Esophagus squamous epithelium (tissue), 5 donors: ENCODE measurements at places on chromosomes 3 and 15.

- DNase-seq, result no peak
These were observed 36.7 kb downstream of the FLNB start for GRCh38 chr3:58044691-58045483.

- no peak for DNase-seq
These were observed 8.7 kb upstream of the GPD1L start for GRCh38 chr3:32097768-32098167.

DNA sequence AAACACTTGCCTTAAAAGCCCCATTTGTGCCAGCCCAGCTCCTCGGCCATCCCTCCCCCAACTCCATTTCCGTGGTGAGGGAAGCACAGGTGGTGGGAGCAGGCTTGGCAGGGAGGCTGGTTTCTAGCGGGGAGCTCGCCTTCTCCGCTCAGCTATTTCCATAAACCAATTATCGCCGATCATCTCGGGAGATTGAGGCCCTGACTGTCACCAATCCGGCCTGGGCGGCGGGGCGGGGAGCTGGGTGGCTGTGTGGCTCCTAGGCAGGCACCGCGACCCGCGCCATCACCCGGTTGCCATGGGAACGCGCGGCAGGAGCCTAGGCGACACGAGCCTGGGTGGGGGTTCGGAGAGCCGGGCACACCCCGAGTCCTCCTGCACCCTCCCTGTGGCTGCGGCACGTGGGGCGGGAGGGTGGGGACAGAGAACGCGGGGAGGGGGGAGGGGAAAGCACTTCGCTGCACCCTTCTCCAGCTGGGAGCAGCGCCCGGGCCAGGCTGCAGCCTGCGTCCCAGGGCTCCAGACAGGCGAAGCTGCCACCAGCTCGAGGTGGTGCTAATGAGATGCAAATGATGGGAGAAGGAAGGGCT lies 9.3 kb downstream of the CCDC33 start:
- no peak for DNase-seq

GRCh38 chr3:159139326-159139725 lies 337.5 kb downstream of the MFSD1 start:
- no peak for DNase-seq

GRCh38 chr3:167882057-167882667 lies 146.6 kb downstream of the SERPINI1 start:
- no peak for DNase-seq

GRCh38 chr3:108590460-108590859 lies 938 bp downstream of the DZIP3 start:
- DNase-seq, result no peak

DNA sequence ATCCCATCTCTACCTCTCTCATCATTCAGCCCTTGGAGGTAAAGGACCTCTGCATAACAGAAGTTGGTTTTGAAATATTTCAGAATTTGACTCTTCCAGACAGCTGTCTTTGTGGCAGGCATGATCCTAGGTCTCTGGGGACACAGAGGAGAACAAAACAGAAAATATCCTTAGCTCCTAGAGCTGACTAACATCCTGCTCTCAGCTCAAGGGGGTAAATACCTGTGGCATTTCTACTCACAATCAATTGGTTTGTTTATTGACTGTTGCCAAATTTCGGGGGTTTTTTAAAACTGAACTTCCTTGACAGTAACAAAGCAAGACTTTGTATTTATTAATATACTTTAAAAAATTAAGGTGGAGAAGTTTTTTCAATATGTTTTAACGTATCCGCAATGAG lies 78.8 kb downstream of the EOMES start:
- no peak for DNase-seq

DNA sequence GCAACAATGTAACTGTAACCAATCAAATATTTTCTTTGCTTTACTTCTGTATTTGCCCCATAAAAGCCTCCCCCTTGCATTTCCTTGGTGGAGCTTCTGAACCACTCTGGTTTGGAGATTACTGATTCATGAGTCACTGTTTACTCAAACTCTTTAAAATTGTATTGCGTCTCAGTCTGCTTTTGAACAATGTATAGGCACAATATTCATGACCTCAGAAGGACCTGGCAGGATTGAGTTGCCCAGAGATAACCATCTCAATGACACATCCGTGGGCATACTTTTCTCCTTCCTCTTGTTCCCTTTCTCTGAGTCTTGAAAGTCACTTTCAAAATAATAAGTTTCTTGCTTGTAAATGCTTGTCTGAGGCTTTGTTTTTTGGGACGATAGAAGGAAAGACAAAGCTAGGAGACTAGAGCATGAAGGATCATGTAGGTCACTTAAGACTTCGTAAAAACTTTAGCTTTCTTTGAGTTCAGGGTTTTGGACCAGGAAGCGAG lies 57.1 kb upstream of the POU1F1 start:
- DNase-seq, result no peak

DNA sequence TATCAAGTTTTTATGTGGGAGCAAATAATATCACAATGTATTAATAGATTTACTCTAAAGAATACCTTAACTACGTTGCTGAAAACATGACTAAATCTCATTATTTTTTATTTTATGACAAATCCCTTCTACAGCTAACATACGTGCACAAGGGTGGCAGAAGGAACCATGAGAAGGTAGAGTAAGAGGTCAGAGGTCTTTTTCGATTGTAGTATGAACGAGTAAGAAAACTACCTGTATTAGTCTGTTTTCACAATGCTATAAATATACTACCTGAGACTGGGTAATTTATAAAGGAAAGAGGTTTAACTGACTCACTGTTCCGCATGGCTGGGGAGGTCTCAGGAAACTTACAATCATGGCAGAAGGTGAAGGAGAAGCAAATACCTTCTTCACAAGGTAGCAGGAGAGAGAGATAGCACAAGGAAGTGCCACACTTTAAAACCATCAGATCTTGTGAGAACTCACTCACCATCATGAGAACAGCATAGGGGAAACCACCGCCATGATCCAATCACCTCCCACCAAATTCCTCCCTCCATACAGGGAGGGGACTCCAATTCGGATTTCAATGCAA lies 95.3 kb downstream of the SUCLG2 start:
- no peak for DNase-seq

GRCh38 chr3:33383951-33384350 lies 56.3 kb downstream of the UBP1 start:
- DNase-seq, result no peak

DNA sequence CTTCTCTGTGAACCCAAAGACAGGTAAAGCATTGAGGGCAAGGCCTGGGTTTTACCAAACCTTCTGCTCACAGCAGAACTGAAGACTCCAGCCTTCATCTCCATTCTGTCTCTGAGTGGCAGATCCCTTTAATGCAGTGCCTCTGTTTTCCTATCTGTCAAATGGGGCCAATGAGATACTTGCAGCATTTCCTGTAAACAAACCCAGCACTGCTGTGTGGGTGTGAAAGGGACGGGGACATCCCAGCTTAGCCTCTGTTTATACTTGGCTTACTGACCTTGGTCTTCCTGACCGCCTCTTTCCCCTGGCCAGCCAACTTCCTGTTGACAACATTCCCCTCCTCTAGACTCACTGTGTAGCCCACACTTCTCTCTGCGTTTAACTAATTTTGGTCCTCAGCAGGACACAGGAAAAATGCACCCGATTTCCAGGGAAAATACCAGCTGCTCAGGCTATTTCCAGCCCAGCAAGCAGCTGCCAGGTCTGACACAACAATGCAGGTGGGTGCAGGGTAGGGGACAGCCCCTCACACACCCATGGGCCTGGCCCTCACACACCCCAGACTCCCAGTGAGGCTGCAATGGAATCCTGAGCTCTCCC lies 105.9 kb upstream of the HERC1 start:
- DNase-seq, result no peak

- DNase-seq, result no peak
These were observed 60.2 kb upstream of the RAB6B start for GRCh38 chr3:133955892-133956291.

DNA sequence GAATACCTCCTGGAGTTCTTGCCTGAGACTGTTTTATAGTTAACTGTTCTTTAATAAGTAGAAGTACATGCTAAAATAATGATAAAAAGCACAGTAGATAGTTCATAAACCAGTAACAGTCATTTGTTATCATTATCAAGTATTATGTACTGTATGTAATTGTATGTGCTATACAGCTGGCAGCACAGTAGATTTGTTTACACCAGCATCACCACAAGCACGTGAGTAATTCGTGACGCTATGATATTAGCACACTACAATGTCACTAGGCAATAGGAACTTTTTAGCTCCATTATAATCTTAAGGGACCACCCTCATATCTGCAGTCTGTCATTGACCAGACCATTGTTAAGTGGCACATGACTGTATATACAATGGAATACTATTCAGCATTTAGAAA lies 534.7 kb downstream of the FHIT start:
- DNase-seq, result no peak

- no peak for DNase-seq
These were observed 61.0 kb downstream of the IQSEC1 start for GRCh38 chr3:13012221-13012691.
